Stimulated activated CD8-positive, alpha-beta memory T cell treated with anti-CD3 and anti-CD28 coated beads, Interleukin-7, amount 100 ng/mL, for 24 hours (primary cell): ENCODE measurements at places on chromosomes 4 and X.

DNA sequence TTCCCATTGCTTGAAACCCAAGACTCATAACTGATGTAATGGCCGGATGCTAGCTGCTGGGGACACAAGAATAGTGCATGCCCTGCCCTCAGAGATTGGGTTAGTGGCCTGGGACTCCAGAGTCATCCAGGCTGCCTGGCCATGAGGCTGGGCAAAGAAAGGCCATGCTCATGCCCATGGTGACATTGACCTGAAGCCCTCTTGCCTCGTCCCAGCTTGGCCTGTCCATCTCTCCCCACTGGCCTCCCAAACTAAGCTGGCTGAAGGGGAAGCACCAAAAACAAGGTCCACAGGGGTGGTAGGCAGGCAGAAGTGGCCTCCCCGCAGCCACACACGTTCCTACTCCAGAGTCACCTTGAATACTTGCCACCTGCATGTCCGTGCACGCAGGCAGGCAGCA, 141.8 kb downstream of the EVC2 start:
- no peak for DNase-seq

DNA sequence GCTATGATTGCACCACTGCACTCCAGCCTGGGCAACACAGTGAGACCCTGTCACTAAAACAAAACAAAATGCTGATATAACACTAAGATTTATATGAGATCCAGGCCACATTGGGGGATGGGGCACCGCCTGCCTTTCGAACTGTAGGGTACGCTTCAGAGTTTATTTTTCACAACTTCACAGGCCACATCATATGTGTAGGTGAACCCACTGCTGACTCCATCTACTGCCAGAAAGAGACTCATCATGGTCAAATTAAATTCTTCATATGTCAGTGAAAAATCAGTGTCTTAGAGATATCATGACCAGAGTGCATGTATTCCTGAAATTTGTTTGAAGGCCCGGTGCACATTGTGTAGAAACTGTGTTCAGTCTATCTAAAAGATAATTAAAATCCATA, 121.8 kb downstream of the GPR143 start:
- no peak for DNase-seq

GRCh38 chrX:71919431-71919830, 8.8 kb downstream of the NHSL2 start:
- DNase-seq, result no peak

DNA sequence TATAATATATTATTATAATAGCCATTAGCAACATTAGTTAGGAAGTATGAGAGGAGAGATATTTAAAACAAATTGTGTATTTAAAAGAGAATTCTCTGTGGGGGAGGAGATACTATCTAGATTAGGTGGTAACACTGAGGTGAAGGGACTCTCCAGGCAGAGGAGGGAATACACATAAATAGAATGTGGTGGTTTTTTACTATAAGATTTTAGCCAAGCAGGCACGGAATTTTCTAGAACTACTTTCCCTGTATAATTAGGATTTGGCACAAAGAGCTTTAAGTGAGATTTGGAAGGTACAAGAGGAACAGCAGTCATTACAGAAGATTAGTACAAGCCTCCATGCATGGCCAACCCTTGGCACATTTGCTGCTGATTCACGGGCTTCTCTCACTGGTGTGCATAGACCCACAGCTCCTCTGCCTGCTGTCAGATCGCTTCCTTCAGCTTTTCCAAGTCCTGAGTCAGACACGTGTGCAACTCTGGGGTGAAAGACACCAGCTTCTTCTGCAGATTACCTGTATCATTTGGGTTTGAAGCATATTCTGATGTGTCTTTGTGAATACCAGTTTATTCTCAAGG, 685.5 kb downstream of the KCTD8 start:
- DNase-seq, result no peak

DNA sequence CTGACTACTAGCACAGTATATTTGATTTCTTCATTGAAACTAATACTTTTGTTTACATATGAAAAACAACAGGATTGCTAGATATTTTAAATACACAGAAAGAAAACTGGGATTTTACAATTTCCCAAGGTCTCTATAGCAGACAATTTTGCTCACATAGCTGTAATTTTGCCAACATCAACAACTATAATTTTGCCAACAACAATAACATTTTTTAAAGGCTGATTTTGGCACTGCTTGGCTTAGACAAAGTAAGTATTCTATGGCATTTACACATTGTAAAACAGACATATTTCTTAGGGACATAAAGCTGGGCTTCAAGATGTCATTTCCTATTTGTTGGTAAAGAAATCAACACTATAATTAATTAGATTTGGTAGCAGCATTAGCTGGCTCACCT, 922.1 kb downstream of the RAB28 start:
- DNase-seq, result no peak

- DNase-seq, result no peak
Measured at GRCh38 chr4:11881947-11882346, 453.3 kb upstream of the HS3ST1 start.

DNA sequence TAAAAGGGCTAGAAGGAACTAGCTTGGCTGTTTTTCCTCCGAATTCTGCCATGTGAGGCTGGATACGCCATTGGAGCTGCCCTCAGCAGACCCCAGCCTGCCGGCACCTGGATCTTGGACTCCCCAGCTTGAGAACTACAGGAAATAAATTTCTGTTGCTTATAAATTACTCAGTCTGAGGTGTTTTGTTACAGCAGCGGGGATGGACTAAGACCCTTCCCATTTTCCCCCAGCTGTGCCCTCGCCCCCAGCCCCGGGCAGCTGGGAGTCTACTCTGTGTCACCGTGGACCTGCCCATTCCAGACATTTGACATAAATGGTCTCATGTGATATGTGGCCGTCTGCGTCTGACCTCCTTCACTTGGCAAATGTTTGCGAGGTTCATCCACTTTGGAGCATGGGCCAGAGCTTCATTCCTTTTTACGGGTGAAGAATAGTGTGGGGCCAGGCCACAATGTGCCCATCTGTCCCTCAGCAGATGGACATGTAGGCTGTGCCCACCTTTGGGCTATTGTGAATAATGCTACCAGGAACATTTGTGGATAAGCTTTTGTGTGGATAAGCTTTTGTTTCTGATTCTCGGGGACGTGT, 30.7 kb upstream of the SPON2 start:
- no peak for DNase-seq

DNA sequence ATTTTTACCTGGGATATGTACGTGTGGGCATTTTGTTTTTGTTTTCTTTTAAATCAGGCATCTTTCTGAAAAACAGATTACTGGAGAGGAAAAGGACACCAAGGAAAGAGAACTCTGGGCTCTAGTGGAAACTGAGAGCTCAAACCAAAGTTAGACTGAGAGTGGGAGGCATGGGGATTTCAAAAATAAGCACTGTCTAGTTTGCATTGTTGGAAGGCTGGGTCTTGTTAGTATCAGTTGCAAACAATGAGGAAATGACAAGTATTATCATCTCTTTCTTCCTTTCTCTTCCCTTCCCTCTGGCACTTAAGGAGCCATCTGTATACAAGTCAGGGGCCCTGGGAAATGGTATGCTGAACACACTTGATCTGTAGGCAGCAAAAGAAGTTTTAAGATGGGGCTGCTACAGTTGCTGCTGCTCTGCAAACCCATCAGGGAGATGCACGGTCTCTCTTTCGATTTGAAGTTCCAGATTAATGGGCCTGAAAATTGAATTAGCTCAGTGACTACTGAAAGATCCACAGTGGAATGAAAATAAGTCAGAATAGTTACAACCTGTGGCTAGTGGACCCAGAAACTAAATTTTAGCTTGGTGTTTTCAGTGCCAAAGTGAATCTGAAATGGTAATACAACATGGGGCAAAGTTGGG, 48.0 kb upstream of the GRXCR1 start:
- DNase-seq, result no peak

- no peak for DNase-seq
Measured at GRCh38 chrX:8731559-8732395, at the start of gene ANOS1. TSS of gene ANOS1 (minus strand) at chrX:8732137. CDS start at chrX:8732036, 101 bp downstream.

DNA sequence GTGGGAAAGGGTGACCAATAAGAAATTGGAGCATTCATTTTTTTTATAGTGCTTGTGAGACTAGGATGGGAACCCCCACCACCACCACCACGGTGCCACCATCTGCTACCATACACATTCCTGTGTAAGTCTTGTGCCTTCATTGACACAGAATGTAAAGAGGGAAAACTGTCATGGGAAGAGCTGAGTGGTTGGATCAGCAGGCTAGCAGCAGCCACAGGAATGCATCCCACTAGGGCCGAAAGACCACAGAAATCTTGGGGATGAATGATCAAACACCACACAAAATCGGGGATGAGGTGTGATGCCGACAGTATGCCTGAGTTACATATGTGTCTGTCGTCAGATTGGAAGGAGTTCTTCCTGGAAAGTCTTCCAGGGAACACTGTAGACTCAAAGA, 69.2 kb downstream of the SRPX start:
- DNase-seq, result no peak

DNA sequence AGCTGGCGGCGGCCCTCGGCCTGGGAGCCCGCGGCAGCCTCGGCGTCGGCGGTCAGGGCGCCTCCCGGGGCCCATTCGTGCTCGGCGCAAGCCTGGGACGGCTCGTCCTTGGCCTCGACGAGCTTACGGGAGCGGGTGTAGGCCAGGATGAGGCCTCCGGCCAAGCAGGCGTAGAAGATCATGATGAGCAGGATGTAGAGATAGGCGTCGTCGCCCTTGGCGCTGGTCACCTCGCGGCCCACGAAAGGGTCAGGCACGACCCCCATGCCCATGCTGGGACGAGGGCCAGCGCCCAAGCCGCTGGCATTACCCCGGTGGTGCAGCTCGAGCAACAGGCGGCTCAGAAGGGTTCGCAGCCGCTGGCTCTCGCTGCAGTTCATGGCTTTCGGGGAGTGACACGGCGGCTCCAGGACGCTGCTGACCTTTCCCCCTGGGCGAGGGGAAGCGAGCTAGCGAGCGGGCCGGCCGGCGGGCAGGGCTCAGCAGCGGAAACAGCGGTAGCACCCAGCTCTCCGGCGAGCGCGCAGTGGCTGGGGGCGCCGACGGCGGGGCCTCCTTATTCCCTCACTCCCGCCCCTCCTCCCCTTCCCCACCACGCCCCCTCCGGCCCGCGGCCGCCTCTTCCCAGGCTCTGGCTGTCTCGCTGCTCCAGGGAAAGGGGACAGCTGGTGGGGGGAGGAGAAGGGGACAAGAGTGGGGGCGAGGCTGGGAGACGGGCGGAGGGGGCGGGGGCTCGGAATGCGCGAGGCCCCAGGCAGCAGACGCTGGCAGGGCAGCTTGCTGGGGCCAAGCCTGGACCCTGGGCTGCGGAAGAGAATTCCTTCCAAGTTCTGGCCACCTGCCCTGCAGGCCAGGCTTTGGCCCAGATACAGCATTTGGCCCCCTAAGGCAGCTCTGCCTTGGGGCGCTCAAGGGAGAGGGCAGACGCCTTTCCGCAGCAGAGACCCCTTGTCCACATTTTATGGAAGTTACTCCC, at the start of gene KCNE5:
Gene KCNE5, minus strand, starts transcription at position 532 of the 976 bp plus-strand sequence. Its CDS starts 152 bp downstream, at position 380.
- DNase-seq, result no peak

- no peak for DNase-seq
Measured at GRCh38 chrX:154595559-154596249, 10.8 kb downstream of the CTAG1A start.

DNA sequence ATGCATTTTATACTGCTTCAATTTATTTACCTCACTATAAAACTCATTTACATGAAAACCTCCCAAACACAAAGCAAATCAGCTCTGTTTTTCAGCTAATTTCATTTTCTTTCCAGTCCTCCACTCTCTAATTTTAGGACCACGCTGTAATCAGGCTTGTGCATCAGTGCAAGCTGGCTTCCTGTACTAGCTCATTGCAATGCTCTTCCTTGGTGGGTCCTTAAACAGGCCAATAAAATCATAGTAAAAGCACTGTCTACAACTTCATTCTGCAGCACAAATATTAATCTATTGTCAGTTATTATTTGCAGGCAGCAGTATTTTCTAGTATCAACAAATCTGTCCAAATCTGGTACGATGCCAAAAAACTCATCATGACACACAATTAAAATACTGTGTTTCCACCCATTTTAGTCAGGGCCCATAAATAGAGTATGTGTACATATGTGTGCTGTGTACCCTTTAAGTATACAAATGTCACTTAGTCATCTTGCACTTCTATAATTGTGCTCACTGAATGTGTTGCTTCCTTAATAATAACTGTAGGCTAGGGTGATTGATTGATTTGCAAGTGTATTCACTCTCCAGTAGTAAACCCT, 178.2 kb upstream of the HCCS start:
- no peak for DNase-seq

DNA sequence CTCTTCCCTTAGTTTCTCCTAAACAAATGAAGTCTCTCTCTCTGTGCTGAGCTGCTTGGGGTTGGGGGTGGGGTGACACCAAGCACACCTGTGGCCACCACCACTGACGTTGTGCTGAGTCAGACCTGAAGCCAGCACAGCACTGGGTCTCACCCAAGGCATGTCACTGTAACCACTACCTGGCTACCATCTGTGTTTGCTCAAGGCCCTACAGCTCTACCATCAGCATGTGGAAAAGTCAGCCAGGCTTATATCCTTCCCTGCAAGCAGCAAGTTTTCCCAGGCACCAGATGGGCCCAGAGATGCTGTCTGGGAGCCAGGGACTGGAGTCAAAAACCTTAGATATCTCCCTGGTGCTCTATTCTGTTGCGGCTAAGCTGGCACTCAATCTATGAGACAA, 6.9 kb downstream of the CXCL10 start:
- DNase-seq, result no peak

DNA sequence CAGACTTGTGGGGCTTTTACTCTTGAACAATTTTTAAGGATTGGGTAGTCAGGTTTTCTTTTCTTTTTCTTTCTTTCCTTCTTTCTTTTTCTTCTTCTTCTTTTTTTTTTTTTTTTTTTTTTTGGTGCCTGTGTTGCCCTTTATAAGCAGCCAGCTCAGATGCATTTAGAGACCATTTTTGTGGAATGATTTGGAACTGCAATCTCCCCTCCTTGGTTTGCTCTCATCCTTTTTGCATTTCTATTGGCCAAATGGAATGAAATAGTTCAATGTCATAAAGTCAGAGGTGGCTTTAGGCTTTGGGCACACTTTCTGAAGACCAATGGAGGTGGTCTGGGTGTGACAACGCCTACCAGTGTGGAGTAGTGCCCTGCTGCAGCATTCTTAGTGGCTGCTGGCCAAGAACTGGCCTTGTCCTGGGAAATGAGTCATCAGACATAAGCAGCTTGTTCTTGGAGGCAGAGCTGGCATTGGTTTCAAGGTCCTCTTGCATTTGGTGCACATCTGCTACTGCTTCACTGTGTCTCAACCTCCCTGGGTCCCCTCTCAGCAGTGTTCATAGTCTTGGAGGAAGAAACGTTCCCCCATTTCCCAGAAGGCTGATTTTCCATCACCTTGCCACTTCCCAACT, 84.5 kb downstream of the CT47B1 start:
- DNase-seq, result no peak

GRCh38 chr4:39660045-39660444, 21.4 kb upstream of the SMIM14 start:
- no peak for DNase-seq

DNA sequence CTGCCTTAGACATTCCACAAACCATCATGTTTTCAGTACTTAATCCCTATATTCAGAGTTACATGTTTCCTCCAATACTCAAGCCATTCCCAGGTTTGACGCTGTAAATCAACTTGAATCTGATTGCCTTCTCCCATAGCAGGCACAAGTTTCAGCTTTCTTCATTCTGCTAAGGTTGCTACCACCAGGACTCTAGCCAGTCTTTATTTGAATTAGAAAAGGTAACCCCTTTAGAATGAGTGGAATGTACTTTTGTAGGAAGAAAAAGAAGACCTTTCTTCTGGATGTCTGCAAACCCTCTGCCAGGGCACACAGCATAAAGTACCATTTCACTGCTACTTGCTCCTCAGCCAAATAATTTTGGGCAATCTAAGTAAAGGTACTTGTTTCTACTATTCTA, 10.7 kb upstream of the RBMXL3 start:
- DNase-seq, result no peak
